ENCODE measurements at places on chromosomes 1 and 21. TPM values are rescaled to one million over a fixed set of nuclear protein-coding genes. Genes with fewer than 3 reads are reported as not detected.

The FAM72D gene
- total RNA-seq, result 3.7 TPM

The VWA5B1 gene
- not detected for total RNA-seq

The TDRD10 gene
- total RNA-seq, result not detected

The S100A3 gene
- total RNA-seq, result 2.5 TPM

The RAP1A gene
- 28.6 TPM for total RNA-seq

The FAM131C gene
- total RNA-seq, result not detected

The RPTN gene
- total RNA-seq, result not detected

The PTGS2 gene
- not detected for total RNA-seq

- no peaks in the 10 kb centered on the region for H3K27me3 ChIP-seq
- no peak for DNase-seq
- H3K36me3 ChIP-seq, result no peaks in the 10 kb centered on the region
- H3K4me1 ChIP-seq, result peaks cover 20% of the 10 kb centered on the region
These were observed 30.6 kb downstream of the FYB2 start for GRCh38 chr1:56788588-56788987.

DNA sequence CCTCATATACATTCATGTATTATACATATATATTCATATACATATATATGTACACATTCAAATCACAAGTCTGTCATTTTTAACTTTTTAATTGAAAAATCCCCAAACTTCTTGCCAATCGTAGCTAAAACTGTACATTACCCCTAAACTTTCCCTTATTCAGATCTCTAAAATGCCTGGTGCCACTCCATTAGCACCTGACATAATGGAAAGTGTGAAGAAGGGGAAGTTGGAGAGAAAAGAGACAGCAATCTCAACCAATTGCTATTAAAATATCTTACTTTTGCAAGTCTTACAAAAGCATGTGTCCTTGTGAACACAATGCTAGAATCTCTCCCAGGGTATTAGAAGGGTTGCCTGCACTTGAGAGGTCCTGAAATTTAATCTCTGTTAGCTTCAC, 22.7 kb upstream of the PRKACB start:
- H3K4me3 ChIP-seq, result no peak overlapping the region
- no peaks in the 10 kb centered on the region for H3K36me3 ChIP-seq

- DNase-seq, result no peak
- no peak overlapping the region for H3K27ac ChIP-seq
- no peaks in the 10 kb centered on the region for H3K27me3 ChIP-seq
- no peaks in the 10 kb centered on the region for H3K4me1 ChIP-seq
- no peak overlapping the region for H3K4me3 ChIP-seq
- H3K36me3 ChIP-seq, result no peaks in the 10 kb centered on the region
These were observed 46.0 kb downstream of the GRHL3 start for GRCh38 chr1:24364975-24365678.

DNA sequence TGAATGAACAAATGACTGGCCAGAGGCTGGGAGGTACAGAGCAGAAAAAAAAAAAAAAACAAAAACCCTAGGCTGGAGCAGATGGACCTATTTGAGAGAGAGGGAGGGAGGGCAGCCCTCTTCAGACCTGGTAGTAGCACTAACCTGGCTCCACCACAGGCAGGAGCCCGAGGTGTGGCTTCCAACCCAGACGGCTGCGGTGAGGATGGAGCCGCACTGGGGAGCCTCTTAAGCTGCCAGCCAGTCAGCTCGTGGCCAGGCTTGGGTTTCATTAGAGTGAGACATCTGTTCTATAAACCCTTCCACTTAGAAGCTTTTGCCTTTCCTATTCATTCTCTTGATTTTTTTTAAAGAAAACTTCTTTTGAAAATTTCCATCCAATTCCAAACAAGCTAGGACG, 16.8 kb downstream of the LGR6 start:
- peaks cover 6% of the 10 kb centered on the region for H3K4me1 ChIP-seq
- no peak overlapping the region for H3K27ac ChIP-seq
- DNase-seq, result no peak

DNA sequence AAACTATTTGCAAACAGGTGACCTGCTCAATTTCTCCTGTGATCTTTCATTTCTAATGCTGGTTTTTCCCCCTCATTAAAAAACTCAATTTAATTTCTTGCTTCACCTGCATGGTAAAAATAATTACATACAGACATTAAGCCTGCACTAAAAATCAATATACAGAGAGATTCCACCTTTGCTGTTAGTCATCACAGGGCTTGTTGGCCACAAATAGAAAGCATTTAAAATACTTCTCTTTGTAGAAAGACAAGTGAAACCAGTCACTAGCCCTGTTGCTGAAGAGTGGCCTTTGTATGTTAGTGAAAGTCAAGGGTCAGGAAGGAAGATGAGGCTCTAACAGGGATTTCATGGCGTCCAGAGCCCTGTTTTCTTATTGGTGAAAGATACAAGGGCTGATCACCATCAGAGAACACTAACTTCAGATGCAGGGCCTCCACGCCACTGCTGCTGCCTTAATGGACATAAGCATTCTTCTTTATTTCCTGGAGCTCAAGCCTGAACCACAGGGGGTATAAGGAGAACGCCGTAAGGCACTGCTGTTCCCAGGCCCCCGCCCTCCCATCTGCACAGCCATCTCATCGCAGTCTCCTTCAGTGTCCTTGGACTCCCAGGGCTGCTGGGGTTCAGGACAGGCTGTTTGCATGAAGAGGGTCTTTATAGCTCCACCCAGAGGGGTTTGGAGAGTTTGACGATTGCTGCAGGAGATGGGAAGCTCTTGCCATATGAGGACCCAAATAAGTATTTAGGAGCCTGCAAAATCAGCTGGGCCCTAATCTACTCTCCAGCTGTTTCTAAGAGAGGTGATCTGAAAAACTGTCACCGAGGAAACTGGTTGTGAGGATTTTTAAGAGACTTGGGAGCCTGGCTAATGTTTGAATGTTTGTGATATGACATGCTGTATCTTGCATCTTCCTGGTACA, 117.3 kb upstream of the IRF2BP2 start:
- H3K27me3 ChIP-seq, result no peaks in the 10 kb centered on the region
- no peaks in the 10 kb centered on the region for H3K36me3 ChIP-seq
- H3K4me1 ChIP-seq, result peaks cover 93% of the 10 kb centered on the region
- peak overlapping the region; percentile 99 for H3K27ac ChIP-seq

DNA sequence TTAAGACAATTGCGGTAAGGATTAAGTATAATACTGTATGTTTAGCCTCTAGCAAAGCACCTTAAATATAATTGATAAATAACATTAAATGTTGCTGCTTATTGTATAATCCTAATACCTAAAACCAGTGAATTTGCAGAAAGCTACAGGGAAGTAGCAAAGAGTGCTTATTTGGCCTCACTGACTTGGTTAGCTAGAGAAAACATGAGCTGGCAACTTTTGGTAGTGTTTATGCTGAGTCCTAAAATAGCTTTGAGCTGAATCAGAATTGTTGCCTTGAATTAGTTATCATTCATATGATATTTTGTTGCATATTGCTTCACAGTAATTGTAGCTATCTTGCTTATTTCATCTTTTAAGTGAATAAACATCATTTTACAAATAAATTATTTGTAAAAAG, 3.5 kb downstream of the TRIM67 start:
- no peak overlapping the region for H3K27ac ChIP-seq
- H3K36me3 ChIP-seq, result no peaks in the 10 kb centered on the region
- H3K4me1 ChIP-seq, result peaks cover 13% of the 10 kb centered on the region
- DNase-seq, result no peak
- H3K27me3 ChIP-seq, result no peaks in the 10 kb centered on the region

- H3K36me3 ChIP-seq, result no peaks in the 10 kb centered on the region
- DNase-seq, result no peak
- no peak overlapping the region for H3K27ac ChIP-seq
- no peaks in the 10 kb centered on the region for H3K27me3 ChIP-seq
These were observed 169.4 kb upstream of the ESRRG start for GRCh38 chr1:216892581-216893160.

DNA sequence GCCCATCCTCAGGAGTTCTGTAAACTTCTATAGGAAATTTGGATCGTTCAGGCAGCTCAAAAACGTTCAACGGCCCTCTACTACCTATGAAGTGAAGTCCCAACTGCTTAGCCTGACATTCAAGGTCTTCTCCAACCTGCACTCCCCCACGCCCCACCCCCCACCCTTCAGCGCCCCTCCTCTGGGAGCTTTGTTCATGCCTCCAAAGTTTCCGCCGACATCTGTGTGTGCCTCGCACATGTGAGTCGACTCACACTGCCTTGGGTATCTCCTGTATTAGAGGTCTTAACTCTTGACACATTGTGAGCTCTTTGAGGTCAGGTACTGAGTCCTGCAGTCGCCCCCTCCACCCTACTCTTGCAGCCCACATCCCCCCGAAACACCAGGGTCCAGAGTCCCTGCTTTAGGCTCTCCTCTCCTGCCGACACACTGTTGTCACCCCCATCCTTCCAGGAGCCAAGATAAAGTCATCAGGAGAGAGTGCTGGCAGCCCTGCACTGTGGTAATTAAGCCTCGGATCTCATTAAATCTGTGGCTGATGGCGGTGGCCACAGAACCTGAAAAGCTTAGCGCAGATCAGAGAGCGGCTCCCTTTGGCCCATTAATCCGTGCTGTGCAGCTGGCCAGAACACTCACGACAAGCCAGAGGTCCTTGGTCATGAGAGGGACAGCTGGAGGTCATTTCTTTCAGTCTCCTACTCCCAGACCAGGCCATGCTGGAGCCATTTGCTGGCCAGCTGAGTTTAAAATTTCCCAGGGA, 1.4 kb upstream of the PAFAH2 start:
- H3K4me1 ChIP-seq, result peaks cover 36% of the 10 kb centered on the region
- no peak for DNase-seq
- H3K27me3 ChIP-seq, result no peaks in the 10 kb centered on the region
- H3K27ac ChIP-seq, result no peak overlapping the region
- H3K36me3 ChIP-seq, result no peaks in the 10 kb centered on the region

GRCh38 chr1:78673120-78673519, 23.5 kb downstream of the IFI44 start:
- H3K27ac ChIP-seq, result no peak overlapping the region
- H3K4me1 ChIP-seq, result no peaks in the 10 kb centered on the region
- H3K4me3 ChIP-seq, result no peak overlapping the region
- H3K27me3 ChIP-seq, result no peaks in the 10 kb centered on the region
- H3K36me3 ChIP-seq, result no peaks in the 10 kb centered on the region

GRCh38 chr1:242546849-242547729, 22.6 kb upstream of the PLD5 start:
- no peaks in the 10 kb centered on the region for H3K27me3 ChIP-seq
- H3K4me3 ChIP-seq, result no peak overlapping the region
- H3K36me3 ChIP-seq, result no peaks in the 10 kb centered on the region
- no peaks in the 10 kb centered on the region for H3K4me1 ChIP-seq

GRCh38 chr1:18977428-18977827, 21.0 kb upstream of the IFFO2 start:
- no peak for DNase-seq
- peaks cover 1% of the 10 kb centered on the region for H3K27me3 ChIP-seq
- H3K4me3 ChIP-seq, result no peak overlapping the region

- no peaks in the 10 kb centered on the region for H3K27me3 ChIP-seq
- H3K4me1 ChIP-seq, result no peaks in the 10 kb centered on the region
- no peak for DNase-seq
- H3K27ac ChIP-seq, result no peak overlapping the region
These were observed 12.2 kb downstream of the NGF start for GRCh38 chr1:115325874-115326273.

DNA sequence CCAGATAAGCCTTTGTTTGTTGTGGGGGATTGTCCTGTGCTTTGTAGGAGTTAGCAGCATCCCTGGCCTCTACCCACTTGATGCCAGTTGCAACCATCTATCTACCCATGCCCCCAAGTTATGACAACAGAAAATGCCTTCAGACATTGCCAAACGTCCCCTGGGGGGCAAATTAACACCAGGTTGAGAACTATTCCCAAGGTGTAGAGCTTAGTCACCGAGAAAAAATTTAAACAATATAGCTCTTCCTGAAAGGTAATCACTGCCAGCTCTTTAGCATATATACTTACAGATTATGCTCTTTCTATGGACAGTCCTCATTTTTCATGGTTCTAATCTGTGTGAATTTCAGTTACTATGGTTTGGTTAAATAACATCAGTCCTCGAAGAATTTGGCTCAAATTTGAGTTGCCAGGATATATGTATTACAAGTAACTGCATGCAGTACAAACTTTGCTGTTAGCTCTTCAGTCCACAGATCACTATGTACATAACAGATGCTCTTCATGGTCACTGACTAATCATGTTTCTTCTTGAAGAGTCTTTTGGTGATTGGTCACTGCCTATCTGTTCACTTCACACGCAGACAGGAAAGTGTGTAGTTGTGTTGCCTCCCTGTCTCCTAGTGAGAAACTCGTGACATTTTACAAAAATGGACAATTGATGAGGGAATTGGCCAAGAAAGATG, 25.2 kb downstream of the MAPKAPK2 start:
- DNase-seq, result peak; percentile 39
- no peaks in the 10 kb centered on the region for H3K36me3 ChIP-seq
- H3K4me1 ChIP-seq, result peaks cover 61% of the 10 kb centered on the region
- H3K4me3 ChIP-seq, result no peak overlapping the region
- H3K27me3 ChIP-seq, result no peaks in the 10 kb centered on the region

GRCh38 chr1:160261556-160261892, 825 bp downstream of the DCAF8 start:
- no peaks in the 10 kb centered on the region for H3K36me3 ChIP-seq
- H3K27ac ChIP-seq, result peak overlapping the region; percentile 95
- peaks cover 54% of the 10 kb centered on the region for H3K4me1 ChIP-seq
- peak overlapping the region; percentile 100 for H3K4me3 ChIP-seq
- DNase-seq, result peak; percentile 83

GRCh38 chr1:225767634-225768540, 9.7 kb upstream of the SRP9 start:
- peaks cover 90% of the 10 kb centered on the region for H3K4me1 ChIP-seq
- peak overlapping the region; percentile 79 for H3K27ac ChIP-seq
- peak; percentile 94 for DNase-seq
- no peaks in the 10 kb centered on the region for H3K27me3 ChIP-seq
